ENCODE measurements at places on chromosomes 2 and 18.

DNA sequence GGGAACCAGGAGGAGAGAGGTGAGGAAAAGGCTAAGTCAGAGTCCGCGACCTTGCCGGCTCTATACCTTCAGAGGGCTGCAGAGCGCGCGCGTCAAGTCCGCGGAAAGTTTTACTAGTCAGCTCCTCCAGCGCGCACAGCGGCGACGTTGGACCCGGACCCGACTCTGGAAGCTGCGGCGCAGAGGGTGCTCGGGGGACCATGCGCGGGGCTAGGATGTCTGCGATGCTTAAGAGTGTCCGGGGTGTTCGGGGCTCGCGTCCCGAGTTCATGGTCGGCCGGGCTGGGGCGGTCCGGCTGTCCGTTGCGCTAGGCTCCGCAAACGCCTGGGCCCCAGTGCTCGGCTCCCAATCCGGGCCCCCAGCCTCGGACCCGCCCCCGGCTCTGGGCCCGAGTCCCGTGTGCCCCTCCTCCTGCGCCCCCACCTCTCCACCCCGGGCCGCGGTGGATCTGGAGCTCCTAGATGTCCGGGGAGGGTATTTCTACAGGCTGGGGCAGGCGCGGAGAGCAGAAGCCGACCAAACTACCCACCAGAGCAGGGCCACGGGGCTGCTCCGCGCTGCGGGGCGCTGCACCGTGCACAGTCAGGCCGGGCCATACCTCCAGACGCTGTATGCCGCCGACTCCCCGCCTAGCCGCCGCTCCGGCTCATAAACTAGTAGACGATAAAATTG, at the start of gene LBX2:
LBX2 (minus strand) TSS at position 337 of the 673 bp plus-strand sequence; CDS start at position 271, 66 bp downstream.
- DNase-seq = peak; percentile 62

GRCh38 chr2:127560931-127561280, 25.4 kb downstream of the MYO7B start:
- no peak for DNase-seq

GRCh38 chr18:36331521-36331971, 34.0 kb downstream of the FHOD3 start:
- no peak for DNase-seq

DNA sequence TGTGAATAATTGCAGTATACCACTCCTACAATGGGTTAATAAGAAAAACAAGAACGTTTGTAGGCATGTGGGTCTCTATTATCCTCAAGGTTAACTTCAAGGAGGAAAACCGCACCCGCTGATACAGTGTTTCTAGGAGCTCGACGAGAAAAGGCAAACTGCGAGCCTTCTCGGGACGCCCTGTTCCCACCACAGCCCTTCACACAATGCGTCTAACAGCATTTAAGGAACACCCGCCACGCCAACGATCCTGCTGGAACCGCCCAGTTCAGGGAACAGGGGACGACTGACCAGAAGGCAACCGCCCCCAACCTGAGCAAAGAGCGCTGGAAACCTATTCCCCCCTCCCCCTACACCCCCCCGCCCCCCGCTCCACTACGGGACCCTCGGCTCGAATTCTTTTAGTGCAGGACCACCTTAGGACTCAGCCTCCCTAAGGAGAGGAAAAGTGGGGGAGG, 710 bp upstream of the TMSB10 start:
- DNase-seq = no peak

DNA sequence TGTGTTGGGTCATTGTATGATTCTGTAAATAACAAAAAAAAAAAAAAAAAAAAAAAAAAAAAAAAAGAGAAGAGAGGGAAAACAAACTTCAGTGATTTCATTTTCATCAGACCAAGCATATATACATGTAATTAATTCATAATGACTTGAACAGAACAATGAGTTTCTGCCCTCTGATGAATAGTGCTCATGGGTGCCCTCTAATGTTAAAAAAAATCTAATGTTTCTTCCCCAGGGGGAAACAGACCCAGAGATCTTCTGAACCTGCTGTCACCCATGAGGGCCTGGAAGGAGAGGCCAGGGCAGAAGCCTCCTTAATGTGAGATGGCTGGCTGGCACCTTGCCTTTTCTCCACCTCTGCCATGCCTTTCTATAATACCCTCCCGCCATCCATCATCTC, 289.2 kb downstream of the ZNF521 start:
- DNase-seq = no peak

GRCh38 chr18:44945888-44946401, 265.3 kb downstream of the SETBP1 start:
- DNase-seq = no peak

GRCh38 chr2:168033966-168034365, 213.4 kb downstream of the STK39 start:
- no peak for DNase-seq

All from left lobe of liver (tissue), 2 donors.